ENCODE measurements at places on chromosomes 13 and 19. TPM values are rescaled to one million over a fixed set of nuclear protein-coding genes. Genes with fewer than 3 reads are reported as not detected.

The PNPLA6 gene
- total RNA-seq, result 96.8 TPM

The RASAL3 gene
- total RNA-seq, result 0.07 TPM

The SPATA13 gene
- total RNA-seq, result 11.7 TPM

The TDRD3 gene
- total RNA-seq, result 14.3 TPM

The ANGPTL8 gene
- total RNA-seq, result not detected

The ZNF491 gene
- total RNA-seq, result 3.0 TPM

The TTC9B gene
- total RNA-seq, result not detected

The PSG6 gene
- total RNA-seq, result not detected

The RNF113B gene
- total RNA-seq, result not detected

The CAPS gene
- 3.7 TPM for total RNA-seq

The CEACAM20 gene
- total RNA-seq, result not detected

The WDR87 gene
- total RNA-seq, result not detected

The VSTM1 gene
- not detected for total RNA-seq

The PALM3 gene
- total RNA-seq, result 0.46 TPM

The IL4I1 gene
- total RNA-seq, result 0.23 TPM

The ZNF616 gene
- total RNA-seq, result 11.3 TPM

Measured in smooth muscle cell of the pulmonary artery (primary cell).